ENCODE measurements at places on chromosomes 4 and X. TPM values are rescaled to one million over a fixed set of nuclear protein-coding genes. Genes with fewer than 3 reads are reported as not detected.
A peak's percentile ranks its signal among the peaks of the same experiment; 100 is the strongest.

The IL3RA gene
- not detected for total RNA-seq

- DNase-seq = no peak
Measured at GRCh38 chrX:115911967-115912366, 258.6 kb upstream of the AGTR2 start.

DNA sequence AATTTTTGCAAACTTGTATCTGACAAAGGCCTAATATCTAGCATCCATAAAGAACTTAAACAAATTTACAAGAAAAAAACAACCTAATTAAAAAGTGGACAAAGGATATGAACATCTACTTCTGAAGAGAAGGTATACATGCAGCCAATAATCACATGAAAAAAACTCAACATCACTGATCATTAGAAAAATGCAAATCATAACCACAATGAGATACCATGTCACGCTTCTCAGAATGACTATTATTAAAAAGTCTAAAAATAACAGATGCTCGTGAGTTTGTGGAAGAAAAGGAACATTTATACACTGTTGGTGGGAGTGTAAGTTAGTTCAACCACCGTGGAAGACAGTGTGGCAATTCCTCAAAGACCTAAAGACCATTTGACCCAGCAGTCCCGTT is 24.0 kb downstream of the CEP44 start:
- no peak for DNase-seq

DNA sequence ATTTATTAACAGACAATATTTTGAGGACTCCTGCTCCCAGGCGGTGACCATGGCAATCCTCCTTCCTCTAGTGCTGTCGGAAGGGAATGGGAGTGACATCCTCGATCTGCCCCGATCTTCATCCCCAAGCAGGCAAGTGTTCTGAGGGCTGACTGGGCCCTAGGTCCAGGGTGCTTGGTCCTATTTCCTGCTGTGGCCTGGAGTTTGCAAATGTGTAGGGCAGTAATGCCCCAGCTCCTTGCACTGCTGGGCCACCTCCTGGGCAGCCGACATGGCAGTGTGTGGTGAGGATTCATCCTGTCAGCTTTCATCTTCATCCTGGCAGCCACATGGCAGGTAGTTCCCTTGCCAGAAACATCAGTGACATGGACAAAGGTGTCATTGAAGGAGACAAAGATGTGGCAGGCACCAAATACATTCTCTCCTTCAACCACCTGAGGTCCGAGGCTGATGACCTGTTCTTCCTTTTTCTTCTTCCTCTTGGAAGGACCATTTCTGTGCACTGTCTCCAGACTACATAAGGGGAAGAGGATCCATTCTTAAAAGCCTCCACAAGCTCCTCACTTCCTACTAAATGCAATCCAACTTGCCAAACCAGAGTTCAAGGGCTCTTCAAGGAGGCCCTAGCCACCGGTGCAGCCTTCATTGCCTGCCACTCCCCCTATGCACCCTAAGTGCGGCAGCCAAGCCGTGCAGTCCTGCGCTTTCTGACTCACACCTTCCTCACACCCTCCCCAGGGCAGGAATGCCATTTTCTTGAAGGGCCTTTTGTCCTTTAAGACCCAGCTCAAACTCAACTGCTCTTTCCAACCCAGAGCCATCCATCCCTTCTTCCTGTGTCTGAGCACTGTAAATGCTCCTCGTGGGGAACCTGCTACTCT is 65.7 kb downstream of the TMEM154 start:
- no peak for DNase-seq

- no peak for DNase-seq
Measured at GRCh38 chrX:19630228-19630627, 114.9 kb upstream of the MAP3K15 start.

GRCh38 chrX:103464072-103464773 is 55.1 kb downstream of the RAB40A start:
- peak; percentile 59 for DNase-seq
